ENCODE measurements at places on chromosomes 5 and 9.

GRCh38 chr9:131545003-131545785, at the start of gene PRRT1B:
Gene PRRT1B, plus strand, starts transcription at chr9:131545523. Its CDS starts 93 bp downstream, at chr9:131545616.
- DNase-seq, result no peak

- no peak for DNase-seq
Observed at GRCh38 chr5:77936365-77936693, 160.2 kb upstream of the TBCA start.

- DNase-seq, result no peak
Observed at GRCh38 chr5:110333384-110333783, 393.1 kb downstream of the TMEM232 start.

DNA sequence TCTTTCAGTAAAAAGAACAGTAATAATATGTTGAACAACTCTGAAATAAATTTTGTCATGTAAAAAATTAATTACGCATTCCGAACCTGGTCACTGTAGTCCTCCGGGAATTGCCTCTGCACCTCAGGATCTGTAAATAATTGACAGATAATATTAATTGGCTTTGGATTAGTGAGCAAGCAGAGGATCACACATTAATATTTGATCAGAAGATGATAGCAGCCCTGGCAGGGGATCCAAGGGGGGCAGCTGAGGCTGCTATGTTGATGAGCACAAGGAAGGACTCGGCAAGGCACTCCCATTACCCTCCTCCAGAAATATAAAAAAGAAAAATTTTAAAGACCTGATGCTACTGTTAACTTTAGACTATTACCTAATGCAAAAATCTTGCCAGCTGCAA, 137.4 kb downstream of the DENND1A start:
- no peak for DNase-seq

DNA sequence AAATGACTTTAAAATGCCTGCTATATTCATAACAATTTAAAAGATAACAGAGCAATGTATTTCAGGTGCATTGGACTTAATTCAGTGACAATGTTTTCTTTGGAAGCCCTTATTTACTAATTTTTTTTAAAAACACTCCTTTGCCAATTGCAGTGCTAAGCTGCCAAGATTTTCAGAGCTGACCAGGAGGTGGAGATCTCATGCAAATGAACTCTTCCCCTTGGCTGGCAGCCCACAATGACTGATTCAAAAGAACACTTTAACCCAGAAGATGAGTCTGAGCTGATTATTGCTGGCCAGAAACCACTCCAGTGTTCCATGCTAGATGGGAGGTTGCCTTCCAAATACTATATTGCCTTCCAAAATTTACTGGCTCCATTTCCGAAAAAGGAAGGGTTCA, 128.3 kb upstream of the CCNH start:
- DNase-seq, result no peak

DNA sequence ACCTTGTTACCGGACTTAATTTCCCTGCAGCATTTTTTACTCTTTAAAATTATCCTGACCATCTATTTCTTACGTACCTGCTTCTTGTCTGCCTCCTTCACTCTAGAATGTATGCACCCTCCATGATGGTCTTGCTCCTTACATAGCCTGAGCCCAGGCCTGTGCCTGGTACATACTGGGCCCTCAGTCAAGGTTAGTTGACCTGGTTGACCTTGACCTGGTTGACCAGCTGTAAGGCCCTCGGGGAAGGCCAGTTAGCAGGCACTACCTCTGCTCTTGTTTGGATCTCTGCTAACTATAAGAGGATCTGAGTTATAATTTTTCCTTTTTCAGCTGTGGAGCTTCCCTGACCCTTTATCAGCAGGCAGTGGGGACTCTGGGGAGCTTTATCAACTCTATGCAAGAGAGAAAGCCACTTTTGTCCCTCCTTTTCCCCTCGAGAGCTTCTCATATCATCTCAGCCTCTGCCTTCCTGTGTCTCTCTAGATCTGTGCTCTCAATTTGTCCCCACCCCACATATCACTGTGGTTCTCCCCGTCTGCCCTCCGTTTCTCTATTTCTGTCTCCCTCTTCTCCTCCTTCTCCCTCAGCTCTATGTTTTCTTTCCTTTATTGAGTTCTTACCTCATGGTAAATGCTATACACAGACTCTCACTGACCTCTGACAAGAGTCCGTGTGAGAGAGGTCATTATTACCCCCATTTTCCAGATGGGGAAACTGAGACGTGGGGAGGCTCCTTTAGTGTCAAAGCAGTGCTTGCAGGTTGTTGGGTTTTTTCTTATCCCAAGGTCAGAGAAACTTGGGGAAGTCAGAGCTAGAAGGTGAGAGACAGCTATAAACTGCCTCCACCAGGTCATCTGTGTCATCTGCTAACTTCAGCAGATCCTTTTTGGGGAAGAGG, 28.6 kb downstream of the SPRY4 start:
- no peak for DNase-seq

DNA sequence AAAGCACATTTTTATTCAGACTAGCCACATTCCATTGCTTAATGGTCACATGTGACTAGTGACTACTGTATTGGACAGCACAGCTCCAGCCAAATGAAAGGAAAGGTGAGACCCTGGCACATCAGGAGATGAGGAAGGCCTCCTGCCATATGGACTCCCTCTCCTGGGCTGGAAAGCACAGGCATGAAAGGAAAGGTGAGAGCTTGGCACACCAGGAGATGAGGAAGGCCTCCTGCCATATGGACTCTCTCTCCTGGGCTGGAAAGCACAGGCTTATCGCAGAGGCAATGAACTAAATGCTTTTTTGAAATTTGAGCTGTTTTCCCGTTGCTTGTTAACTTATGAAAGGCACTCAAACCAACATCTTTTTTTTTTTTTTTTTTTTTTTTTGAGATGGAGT, 144.8 kb upstream of the SLC12A2 start:
- DNase-seq, result no peak

DNA sequence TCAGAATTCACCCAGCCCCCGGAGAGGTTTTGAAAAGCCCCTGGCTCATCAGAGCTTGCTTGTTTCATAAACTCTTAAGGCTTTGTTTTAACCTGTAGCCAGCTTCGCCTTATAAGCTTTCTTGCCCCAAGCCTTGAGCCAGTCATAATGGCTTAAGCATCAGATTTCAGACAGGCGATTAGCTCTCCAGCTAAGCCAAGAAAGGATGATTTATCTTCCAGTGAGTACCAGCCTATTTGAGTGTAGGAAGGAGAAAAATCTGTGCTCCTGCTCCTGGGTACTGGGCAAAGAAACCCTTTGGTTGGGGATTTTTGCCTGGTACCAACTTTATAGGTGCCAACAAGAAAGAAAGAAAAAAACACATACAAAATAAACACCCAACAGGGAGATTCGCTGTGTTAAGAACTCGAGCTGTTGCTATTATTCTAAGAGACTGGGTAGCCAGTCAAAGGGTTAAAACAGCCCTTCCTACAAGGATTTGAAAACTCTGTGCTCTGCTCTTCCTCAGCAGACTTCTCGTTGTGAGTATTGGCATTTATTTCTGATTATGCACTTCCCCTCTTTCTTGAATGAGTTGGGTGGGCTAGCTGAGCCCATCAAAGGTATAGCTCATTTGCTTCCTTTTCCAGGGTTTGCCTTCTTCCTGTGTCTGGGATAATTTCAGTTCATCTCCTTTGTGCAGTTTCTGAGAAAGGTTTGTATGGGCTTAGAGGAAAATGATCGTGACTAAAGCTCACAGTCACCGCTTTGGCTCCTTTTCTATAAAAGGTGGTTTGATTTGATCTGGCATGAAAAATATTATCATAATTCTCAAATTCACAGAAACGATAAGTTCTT, 157.2 kb upstream of the DMRT1 start:
- no peak for DNase-seq

DNA sequence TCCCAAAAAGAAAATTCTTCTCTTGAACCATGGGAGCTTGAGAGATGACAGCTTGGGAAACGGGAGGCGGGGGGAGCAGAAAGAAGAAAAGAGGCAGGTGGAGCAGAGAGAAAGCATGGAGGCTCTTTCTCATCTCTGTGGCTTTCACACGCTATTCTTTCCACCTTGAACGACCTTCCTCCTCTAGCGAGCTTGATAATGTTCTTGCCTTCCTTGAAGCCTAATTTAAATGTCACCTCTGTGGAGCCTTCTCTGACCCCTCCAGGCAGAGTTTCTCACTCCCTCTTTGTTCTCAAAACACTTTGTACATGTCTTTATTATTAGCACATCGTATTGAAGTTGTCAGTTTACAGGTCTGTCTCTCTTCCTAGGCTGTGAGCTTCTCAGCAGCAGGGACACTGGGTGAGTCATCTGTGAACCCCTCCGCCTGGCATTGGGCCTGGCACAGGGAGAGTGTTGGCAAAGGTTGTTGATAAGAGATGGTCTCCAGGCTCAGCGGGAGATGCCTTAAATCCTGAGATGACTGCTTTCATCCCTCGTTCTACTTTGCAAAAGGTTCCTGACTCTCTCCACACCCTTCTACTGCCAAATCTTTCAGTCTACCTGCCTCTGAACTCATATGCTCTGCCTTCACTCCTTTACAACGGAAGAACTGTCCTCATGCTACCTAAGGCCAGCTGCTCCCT, 14.1 kb upstream of the STRBP start:
- no peak for DNase-seq

- no peak for DNase-seq
Observed at GRCh38 chr5:18968966-18969365, 1019.0 kb downstream of the CDH18 start.

DNA sequence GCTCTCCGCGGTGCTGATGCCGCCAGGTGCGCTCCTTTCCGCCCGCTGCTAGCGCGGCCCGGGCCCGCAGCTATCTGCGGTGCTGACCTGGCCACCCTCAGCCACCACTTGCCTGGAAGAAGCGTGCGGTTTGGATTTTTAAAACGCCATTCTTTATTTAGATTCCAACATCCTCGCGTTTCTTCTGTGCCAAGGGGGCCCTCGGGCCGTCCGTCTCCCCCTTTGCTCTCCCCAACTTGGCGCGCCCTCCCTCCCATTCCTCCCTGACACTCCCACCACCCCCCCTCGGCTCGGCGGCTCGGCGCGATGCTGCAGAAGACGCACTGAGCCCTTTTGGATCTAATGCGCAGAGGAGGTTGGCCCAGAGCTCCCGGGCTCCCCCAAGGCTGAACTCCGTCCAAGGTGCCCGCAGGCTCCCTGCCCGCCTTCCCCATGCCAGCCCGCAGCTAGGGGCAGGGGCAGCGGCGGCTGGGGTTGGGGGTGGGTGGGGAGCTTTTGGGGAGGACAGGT, at the start of gene BARHL1:
TSS of gene BARHL1 (plus strand) at position 331 of the 510 bp plus-strand sequence. CDS start 192 bp downstream, outside the sequence.
- DNase-seq, result no peak

DNA sequence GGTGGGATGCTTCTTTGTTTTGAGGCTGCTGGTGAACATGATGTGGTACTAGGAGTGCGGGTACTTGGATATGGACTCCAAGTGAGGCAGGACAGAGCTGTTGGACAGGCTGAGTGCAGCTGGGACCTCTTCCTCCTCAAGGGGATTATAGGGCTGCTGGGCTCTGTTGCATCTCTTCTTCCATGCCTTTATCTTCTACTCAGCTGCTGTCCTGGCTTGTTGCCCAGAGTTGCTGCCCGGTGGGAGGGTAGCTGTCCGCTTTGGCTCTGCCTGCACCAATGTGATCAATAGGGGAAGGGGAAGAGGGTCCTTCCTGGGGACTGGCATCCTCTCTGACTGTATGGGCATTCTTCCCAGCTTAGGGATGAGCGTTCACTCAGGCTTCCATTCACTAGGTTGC, 1217.9 kb upstream of the ACO1 start:
- DNase-seq, result no peak

- no peak for DNase-seq
Observed at GRCh38 chr9:69293156-69293555, 31.9 kb upstream of the ENTREP1 start.

GRCh38 chr9:129253803-129254381, 75.8 kb upstream of the IER5L start:
- no peak for DNase-seq

DNA sequence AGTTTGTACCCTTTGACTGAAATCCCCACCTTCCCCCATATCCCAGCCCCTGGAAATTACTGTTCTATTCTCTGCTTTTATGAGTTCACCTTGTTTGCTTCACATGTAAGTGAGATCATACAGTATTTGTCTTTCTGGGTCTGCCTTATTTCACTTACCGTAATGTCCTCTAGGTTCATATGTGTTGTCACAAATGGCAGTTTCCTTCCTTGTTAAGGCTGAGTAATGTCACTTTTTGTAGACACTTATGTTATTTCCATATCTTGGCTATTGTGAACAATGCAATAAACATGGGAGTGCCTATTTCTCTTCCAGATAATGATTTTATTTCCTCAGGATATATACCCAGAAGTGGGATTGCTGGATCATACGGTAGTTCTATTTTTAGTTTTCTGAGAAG, 272.3 kb downstream of the MRPS30 start:
- DNase-seq, result no peak

DNA sequence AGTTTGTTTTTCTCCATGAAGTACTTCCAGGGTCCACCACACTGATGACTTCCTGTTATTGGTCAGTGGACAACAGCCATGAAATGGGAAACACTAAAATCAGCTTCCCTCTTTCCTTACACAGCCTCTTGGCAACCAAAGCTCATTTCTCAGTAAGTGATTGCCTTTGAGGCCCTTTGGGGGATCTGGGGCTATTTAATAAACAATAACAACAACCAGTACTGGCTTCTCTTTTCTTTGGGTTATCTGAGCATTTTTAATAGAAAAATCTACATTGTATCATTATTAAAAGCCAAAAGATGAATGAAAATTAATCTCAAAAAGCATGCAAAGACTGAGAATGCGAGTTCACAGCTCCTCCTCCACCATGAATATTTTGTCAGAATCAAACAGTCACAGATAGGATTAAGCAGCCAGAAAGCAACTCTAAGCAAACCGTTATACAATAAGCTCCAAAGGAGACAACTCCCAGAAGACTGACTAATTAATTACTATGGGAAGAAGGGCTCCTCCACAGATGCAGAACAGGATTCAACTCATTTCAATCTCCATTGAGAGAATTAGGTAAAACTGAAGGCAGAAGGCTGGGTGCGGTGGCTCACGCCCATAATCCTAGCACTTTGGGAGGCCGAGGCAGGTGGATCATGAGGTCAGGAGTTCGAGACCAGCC, 68.3 kb downstream of the SERINC5 start:
- DNase-seq, result no peak

DNA sequence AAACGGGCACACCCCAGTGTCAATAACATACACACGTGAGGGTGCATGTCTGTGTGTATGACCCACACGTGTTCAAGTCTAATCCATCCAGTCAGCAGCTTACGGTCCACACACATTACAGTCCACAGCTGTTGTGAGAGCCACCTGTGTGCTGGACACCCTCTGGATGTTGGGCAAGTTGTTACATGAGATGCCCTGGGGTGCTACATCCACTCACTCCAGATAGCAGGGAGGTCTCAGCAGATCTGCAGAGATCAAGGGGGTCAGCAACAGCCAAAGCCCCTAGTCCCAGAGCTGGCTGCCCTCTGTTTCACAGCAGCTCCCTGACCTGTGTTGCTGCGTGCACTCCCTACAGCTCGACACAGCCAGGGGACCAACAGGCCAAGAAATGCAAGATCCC, 4.3 kb upstream of the AIF1L start:
- DNase-seq, result no peak

GRCh38 chr5:180021900-180022299, 49.7 kb downstream of the RNF130 start:
- DNase-seq, result no peak

Data from stimulated activated CD8-positive, alpha-beta memory T cell treated with anti-CD3 and anti-CD28 coated beads, Interleukin-2, amount 100 ng/mL, for 48 hours (primary cell).